Stomach (tissue), 19 donors: ENCODE measurements at places on chromosomes 2 and 18. TPM values are rescaled to one million over a fixed set of nuclear protein-coding genes. Genes with fewer than 3 reads are reported as not detected.
A peak's percentile ranks its signal among the peaks of the same experiment; 100 is the strongest.

DNA sequence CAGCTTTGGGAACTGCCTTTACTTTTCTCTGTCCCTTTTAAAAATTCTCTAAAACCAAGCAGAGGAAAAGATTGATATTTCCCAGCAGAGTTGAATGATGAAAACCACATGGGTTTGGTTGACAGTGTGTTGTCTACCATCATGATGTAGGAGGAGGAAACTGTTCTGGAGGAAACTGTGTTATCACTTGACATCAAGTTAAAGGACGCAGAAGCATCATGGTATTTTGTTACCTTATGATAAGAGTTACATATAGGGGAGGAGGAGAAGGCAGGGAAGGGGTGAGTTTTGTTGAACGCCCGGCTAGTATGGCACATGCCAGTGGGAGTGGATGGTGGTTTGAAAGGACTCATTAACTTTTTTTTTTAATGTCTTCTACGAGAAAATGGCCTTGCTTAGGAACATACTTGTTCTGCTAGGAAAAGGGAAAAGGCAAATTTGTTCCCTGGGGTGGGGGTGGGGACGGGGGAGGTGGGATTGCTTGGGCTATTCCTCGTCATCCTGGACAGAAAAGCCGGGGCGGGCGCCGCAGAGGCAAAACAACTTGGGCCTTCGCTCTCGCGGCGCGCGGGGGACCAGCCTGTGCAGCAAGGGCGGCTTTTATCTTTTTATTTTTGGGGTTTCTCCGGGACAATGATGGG lies 766 bp downstream of the TMEM17 start:
- H3K4me1 ChIP-seq = peaks cover 17% of the 10 kb centered on the region
- peak overlapping the region; percentile 90 for H3K27ac ChIP-seq
- peak; percentile 34 for DNase-seq
- H3K36me3 ChIP-seq = no peaks in the 10 kb centered on the region
- no peaks in the 10 kb centered on the region for H3K27me3 ChIP-seq
- peak overlapping the region; percentile 73 for H3K4me3 ChIP-seq

LYPD6B gene
- 88.7 TPM for total RNA-seq

GRCh38 chr2:198309673-198310280 lies 505.4 kb downstream of the PLCL1 start:
- peaks cover 22% of the 10 kb centered on the region for H3K27me3 ChIP-seq
- no peak overlapping the region for H3K27ac ChIP-seq
- H3K4me1 ChIP-seq = no peaks in the 10 kb centered on the region
- no peaks in the 10 kb centered on the region for H3K36me3 ChIP-seq

DNA sequence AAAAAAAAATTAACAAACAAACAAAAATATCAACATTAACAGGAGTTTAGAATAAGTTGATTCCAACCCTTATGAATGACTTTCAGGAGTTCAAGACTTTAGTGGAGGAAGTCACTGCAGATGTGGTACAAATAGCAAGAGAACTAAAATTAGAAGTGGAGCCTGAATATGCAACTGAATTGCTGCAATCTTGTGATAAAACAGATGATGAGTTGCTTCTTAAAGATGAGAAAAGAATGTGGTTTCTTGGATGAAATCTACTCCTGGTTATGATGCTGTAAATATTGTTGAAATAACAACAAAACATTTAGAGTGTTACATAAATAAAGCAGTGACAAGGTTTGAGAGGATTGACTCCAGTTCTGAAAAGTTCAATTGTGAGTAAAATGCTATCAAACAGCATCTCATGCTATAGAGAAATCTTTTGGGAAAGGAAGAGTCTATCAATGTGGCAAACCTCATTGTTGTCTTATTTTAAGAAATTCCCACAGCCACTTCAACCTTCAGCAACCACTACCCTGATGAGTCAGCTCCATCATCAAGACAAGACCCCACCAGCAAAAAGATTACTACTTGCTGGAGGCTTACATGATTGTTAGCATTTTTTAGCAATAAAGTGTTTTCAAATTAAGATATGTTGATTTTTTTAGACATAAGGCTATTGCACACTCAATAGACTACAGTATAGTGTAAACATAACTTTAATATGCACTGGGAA lies 42.7 kb upstream of the TAF4B start:
- H3K4me3 ChIP-seq = no peak overlapping the region
- no peak for DNase-seq
- no peaks in the 10 kb centered on the region for H3K36me3 ChIP-seq
- H3K27ac ChIP-seq = no peak overlapping the region

CRYGC gene
- total RNA-seq = not detected

TOGARAM2 gene
- total RNA-seq = 0.43 TPM

BIRC6 gene
- total RNA-seq = 62.3 TPM

DNA sequence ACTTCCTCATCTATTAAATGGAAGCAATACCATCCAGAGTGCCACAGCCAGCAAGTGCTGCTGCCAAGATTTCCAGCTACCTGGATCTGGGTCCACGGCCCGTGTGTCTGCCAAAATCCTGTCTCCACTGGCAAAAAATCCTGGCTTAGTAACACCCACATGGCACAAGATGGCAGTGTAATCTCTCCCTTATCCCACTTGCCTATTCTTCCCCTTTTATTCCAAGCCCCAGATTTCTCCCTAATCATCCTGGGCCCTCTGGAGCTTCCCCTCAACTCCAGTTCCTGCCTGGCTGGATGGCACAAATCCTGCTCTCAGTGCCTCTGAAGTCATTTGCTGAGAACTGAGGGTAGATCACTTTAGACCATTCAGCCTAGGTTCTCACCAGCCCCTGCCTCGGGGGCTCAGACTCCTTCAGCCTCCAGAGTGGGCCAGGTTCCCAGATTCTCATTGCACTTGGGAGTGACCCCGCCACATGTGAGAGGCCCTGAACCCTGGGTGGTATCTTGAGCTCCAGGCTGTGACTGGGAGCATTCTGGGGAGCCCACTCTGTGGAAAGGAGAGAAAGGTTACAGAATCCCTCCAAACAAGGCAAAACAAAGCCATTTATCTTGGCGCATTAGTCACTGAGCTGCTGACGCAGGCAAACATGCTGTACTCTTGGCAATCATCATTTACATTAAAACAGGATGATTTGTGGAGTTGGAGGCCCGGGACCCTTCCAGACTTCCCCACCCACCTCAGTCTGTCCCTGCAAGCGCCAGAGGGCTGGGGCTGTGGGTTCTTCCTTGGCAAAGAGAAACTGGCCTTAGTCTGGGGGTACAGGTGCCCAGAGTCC lies 325.8 kb downstream of the DYSF start:
- peak; percentile 79 for DNase-seq
- H3K27ac ChIP-seq = no peak overlapping the region
